Stimulated activated CD4-positive, alpha-beta T cell treated with anti-CD3 and anti-CD28 coated beads, Interleukin-12 subunit alpha, Interleukin-12 subunit beta, amount 100 ng/mL, for 48 hours (primary cell): ENCODE measurements at places on chromosomes 3 and 15.

- DNase-seq: no peak
Observed at GRCh38 chr15:90028376-90028944, 27.3 kb downstream of the ZNF710 start.

DNA sequence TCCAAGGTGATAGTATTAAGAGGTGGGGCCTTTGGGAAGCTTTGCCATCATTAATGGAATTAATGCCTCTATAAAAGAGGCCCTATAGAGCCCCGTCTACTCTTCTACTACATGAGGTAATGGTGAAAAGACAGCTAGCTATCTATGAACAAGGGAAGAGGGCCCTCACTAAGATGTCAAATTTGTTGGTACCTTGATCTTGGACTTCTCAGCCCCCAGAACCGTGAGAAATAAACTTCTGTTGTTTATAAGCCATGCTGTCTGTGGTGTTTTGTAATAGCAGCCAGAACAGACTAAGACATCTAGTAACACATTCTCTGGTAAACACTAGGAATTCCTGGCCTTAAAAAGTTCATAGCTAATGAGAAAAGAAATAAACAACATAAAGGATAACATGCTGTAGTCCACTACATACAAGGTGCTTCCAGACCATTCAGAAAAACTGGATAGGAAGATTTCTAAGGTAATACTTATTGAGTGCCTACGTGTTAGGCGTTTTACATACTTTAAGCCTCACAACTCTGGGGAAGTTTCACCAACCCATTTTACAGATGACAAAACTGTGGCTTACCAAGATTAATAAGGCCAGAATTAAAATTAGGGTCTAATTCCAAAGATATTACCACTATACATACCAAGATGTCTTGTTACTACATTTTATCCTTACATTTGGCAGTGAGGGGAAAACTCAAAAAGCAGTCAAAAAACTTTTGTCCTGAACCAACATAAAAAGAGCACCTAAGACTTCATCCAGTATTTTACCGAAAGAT lies 3.2 kb downstream of the UBE3A start:
- no peak for DNase-seq

DNA sequence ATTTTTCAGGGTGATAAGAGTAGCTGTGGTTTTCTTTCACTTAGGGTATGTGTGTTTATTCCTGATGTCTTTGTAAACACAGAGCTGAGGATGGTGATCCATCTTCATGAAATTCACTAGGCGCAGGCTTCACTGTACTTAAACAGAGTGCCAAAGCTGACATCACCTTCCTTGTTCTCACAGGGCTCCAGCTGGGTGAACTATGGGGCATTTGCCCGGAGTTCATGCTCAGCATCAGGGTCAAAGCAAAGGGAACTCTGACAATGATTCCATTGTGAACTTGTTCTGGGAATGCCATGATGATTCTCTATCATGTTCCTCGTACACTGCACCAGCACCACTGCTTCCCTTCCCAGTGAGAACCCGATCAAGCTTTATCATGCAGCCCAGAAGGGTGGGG lies 184.8 kb upstream of the P2RY1 start:
- no peak for DNase-seq

DNA sequence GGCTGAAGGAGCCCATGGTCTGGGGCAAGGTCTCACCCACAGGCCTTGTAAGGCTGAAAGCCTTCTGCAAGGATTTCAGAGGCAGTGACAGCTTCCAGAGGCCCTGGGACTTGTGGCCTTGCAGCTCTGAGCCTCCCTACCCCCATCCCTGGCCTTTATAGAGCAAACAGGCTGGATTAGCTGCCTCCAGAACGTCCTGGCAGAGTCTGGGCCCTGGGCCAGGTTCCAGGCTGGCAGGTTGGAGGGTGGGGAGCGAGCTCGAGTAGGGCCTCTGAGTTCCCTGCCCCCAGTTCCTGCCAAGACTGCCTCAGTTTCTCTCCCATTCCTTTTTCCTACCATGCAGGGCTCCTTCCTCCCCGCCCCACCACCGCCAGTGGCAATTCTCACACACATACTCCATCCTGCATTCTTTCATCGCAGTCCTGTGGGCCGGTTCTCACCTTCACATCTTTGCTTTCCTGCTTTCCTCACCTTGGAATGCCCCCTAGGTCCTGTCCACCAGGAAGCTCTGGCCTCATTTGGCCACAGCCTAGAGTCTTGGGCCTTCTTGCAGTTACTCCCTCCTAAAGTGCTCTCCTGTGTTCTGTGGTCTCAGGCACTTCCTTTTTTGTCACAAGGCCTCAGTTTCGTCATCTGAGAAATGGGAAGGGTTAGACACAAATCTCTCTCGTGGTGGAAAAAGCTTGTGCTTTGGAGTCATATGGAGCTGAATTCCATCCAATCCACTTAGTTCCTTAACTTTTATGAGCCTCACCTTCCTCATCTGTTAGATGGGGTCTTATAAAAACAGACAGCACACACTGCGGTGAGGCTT lies 2.7 kb downstream of the LMAN1L start:
- DNase-seq: no peak

GRCh38 chr3:39378088-39378487 lies 5.1 kb upstream of the SLC25A38 start:
- DNase-seq: peak; percentile 35

- DNase-seq: no peak
Observed at GRCh38 chr15:42082141-42082540, 12.2 kb downstream of the PLA2G4D start.

- no peak for DNase-seq
Observed at GRCh38 chr3:46661776-46662766, 31.4 kb downstream of the ALS2CL start.

DNA sequence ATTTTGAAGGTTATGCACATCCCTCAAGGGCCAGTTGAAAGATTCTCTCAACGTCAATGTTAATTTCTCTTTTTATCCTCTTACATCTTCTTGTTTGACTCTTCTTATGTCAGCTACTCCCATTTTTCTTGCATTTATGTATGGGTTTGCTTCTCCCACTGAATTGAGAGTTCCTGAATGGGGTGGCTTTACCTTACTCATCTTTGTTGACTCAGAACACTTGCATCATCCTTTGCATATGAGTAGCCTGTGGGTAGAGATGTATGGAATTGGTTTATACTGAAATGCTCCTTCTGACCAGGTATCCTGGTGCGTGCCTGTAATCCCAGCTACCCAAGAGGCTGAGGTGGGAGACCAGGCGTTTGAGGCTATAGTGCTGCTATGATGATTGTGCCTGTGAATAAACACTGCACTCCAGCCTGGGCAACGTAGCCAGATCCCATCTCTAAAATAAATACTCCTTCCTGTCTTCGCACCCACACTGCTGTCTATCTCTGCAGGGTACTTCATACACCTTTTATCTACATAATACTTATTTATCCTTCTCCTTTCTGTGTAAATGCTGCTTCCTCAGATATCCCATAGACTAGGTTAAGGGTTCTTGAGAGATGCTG lies 123.6 kb upstream of the DPH6 start:
- no peak for DNase-seq

GRCh38 chr3:159273070-159273469 lies 471.2 kb downstream of the MFSD1 start:
- no peak for DNase-seq

DNA sequence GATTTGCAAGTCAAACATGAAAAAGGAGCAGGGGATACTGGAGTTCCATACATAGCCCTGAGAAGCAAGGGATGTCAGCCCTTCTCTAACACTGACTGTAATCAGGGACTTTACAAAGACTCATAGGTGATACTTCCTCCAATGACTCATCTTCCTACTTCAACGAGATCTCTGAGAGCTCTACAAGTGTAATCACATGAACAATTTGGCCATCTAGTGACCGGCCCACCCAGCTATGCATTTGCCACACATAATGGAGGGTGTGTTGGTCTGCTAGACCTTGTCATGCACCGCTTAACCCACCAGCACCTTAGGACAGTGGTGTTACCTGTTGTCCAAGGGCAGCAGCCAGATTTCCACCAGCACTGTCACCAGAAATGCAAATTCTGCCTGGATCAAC lies 75.3 kb downstream of the NCEH1 start:
- DNase-seq: no peak

DNA sequence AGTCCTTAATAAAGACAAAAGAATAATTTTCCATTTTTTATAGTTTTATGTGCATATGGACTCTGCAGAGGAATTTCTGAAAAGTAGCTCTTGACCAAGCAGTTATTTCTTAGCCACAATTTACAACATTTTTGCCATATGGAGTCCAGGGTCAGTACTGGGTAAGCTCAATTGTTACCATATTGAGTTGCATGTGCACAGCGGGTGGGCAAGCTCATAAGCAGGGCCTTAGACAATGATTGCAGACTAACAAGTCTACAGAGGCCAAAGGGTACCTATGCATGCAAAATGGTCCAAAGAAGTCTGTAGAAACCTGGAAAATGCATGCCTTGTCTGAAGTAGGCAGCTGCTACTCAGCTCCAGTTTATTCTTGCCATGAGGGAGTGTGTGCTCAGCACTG lies 19.0 kb upstream of the ARHGEF26 start:
- DNase-seq: no peak

DNA sequence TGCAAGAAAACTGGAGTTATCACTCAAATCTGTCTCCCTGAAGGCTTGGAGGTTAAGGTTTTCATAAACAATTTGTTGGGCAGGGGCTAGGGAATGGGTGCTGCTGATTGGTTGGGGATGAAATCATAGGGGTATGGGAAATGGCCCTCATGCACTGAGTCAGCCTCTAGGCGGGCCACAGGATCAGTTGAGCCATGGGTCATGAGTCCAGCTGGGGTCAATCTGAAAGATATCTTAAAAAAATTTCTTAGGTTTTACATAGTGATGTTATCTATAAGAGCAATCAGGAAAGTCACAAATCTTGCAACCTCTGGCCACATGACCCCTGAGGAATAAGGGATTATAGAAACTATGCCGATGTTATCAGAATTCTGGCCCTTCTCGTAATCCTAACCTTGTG lies 491.7 kb downstream of the ZIC1 start:
- no peak for DNase-seq

GRCh38 chr3:107227091-107227490 lies 150.1 kb upstream of the CCDC54 start:
- DNase-seq: no peak

DNA sequence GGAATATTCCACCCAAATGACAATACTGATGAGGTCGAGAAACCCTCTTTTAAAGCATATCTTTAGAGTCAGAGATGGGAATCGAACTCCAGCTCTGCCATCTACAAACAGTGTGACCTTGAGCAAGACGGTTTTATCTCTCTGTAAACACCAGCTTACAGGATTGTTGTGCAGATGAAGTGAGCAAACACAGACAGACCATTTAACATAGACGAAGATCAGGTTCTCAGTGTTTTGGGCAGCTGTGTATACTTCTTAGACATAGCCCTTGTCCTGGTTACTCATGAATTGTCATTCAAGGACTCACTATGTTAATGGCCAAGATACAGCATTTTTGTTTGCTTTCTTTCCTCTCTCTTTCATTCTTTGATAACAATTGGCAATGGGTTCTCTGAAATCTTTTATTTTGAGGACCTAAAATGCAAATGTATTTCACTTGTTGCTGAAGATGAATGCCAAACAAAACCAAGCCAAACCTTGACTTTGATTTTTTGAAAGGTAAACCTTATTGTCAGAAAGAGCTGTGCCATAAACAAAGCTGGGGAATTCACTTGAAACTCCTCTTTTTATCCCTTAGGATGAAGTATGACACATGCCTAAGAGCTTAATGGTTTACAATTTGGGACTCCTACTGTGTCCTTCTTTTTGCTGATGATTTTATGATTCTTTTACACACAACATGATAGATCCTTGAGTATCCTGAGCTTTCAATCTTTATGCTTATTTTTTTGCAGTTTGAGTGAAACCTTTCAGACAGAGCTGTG lies 250.0 kb upstream of the PDZRN3 start:
- DNase-seq: no peak

GRCh38 chr15:80640531-80641121 lies 54.5 kb upstream of the ABHD17C start:
- no peak for DNase-seq

DNA sequence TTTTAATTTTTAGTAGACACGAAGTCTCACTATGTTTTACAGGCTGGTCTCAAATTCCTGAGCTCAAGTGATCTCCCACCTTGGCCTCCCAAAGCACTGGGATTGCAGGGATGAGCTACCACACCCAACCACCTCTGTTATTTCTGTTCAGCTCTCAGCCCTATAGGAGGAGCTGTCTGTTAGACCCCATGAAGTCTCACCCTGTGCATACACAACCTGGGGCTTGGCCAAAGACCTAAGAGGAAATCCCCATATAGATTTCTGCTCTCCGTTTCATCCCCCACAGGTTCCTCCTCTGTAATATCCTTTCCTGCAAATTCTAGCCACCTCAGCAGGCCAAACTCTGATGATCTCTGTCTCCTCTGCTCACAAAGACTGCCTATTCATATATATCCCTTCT lies 56.6 kb upstream of the CTDSPL2 start:
- DNase-seq: no peak

- peak; percentile 21 for DNase-seq
Observed at GRCh38 chr3:192850451-192850981, 67.1 kb downstream of the MB21D2 start.

GRCh38 chr3:33420966-33421365 lies 19.2 kb downstream of the UBP1 start:
- DNase-seq: no peak

DNA sequence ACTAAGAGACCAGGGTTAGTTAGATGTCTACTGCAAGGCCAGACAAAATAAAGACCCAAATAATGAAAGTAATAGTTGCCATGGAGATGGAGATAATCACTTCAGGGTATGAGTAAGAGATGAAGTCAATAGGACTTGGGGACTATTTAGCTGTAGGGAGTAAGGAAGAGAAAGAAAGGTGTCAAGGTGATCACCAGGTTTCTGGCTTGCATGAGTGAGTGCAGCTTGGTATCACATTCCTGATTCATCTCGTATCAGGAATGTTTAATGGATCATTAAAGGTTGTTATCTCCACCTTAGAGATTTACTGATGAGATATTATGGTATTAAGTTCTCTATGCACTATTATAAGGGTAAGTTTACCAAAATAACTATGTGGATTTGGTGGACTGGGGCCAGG lies 357.4 kb upstream of the ATP11B start:
- DNase-seq: no peak

GRCh38 chr3:47838503-47838902 lies 35.6 kb downstream of the DHX30 start:
- DNase-seq: no peak
